ENCODE measurements at places on chromosomes 3 and 15. TPM values are rescaled to one million over a fixed set of nuclear protein-coding genes. Genes with fewer than 3 reads are reported as not detected.

DNA sequence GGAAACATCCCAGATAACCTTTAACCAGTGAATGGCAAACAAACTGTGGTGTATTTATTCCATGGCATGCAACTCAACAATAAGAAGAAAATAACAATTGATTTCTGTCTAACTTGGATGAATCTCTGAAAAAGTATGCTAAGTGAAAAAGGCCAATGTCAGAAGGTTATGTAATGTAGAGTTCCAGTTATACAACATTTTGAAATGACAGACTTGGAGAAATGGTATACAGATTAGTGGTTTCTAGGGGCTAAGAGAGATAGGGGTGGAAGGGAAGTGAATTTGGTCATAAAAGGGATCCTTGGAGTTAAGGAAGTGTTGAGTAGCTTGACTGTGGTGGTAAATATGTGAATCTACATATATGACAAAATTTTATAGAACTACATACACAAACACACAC, 269.4 kb upstream of the SUCLG2 start:
- DNase-seq, result no peak

DNA sequence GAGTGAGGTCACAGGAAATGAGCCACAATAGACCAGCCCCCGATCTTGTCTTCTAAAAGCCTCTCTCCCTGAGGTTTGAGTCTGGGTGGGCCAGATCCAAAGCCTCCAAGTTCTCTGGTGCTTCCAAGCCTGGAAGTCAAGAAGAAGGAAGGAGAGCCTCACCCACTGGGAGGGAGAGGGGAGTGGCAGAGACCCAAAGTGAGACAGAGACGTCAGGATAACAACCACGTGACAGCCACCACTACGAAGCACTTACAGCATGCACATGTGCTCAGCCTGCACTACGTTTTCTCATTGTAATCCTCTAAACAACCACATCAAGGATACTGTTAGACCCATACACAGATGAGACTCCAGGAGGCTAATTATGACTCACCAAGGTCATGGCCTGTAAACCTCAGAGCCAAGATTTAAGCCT, 197.3 kb upstream of the LINGO1 start:
- DNase-seq, result no peak

- DNase-seq, result no peak
Observed at GRCh38 chr3:63975723-63976122, 47.6 kb downstream of the PSMD6 start.

DNA sequence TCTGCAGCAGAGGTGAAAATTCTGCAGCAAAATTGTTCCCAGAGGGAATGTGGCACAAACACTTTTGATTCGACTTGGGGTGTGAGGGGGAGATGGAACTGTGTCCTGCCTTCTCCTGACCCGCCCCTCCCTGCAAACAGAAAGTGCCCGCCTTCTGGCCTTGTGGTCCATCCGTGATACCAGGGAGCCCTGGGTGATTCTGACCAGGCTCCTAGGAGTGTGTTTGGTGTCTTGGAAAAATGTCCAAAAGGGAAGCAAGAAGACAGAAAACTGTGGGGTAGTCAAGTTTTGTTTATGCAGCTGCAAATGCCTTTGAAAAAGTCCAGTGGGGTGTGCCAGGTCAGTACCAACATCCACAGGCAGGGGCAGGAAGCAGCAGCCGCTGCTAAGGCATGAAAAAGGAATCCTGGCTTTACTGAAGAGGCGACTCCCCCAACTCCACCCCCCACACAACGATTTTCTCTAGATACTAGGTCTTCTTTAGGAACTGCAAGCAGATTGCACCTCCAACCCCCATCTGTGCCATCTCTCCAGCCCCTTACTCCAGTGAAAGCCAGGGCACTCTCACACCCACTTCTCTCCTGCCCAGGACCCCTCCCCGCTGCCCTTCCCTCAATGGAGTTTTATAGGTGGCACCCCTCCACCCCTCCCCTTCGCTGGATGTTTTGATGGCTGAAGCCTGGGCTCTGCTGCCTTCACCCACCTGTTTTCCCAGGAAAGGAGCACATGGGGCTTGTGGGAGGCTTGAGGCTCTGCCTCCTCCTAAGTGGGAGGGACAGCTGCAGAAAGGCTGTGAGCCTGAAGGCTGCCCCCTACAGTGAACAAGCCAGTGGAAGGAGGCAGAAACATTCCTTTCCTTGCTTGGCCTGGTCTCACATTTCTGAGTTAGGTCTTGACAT, 82.4 kb upstream of the HERC1 start:
- peak; percentile 68 for DNase-seq

- no peak for DNase-seq
Observed at GRCh38 chr3:3633761-3634160, 165.5 kb upstream of the LRRN1 start.

- no peak for DNase-seq
Observed at GRCh38 chr15:39275066-39275465, 305.8 kb upstream of the THBS1 start.

- no peak for DNase-seq
Observed at GRCh38 chr15:62988701-62989100, 53.8 kb upstream of the TPM1 start.

DNA sequence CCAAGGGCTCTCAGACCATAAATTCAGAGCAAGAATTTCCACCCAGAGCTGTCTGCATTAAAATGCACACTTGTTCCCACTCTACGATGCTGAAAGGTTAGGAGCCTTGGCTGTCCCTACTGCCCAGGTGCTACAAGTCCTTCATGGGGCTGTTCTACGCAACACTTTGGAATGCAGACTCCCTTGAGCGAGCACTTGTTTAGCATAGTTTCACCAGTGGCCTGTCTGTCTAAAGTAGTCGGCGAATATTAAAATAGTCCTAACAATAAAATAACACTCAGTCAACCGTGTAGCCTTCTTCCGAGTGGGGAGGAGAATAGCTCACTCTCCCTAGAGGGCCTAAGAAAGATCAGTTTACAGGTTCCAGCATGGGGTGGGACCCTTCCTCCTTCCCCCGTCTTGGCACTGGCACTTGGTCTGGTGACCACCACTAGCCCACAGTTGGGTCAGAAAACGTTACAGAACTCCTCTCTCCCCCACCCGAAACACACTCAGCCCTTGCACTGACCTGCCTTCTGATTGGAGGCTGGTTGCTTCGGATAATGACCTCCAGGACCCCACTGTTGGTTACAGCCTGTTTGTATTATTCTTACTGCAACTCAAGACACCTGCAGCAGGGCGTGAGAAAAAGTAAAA, at the start of gene CLDN16:
Gene CLDN16 (plus strand): TSS at position 586 of the 636 bp plus-strand sequence. CDS start 167 bp downstream, outside the sequence.
- no peak for DNase-seq

DNA sequence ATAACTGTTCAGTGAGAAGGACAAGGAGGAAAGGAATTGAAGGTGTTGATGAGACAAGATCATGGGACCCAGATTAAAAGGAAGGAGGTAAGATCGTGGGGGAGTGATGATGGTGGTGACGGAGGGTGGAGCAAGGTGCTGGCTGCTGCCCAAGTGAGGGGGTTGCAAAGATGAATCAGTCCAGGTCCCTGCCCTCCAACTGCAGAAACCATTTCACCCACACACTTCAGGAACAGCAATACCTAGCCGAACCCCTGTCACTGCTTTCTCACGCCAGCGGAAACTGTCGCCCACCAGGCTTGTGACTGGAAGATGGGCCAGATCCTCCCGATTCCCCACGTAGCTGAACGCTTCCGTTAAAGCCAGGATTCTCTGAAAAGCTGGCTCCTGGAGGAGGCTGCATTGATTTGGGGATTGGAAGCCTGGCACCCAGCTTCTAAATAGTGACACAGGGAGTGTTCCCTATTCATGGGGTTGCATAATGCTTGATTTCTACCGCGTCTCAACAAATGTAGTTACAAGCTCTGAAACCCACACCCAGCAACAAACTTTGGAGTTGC, 3.2 kb upstream of the LSG1 start:
- no peak for DNase-seq

- DNase-seq, result no peak
Observed at GRCh38 chr15:77358545-77359240, 61.2 kb downstream of the PEAK1 start.

DNA sequence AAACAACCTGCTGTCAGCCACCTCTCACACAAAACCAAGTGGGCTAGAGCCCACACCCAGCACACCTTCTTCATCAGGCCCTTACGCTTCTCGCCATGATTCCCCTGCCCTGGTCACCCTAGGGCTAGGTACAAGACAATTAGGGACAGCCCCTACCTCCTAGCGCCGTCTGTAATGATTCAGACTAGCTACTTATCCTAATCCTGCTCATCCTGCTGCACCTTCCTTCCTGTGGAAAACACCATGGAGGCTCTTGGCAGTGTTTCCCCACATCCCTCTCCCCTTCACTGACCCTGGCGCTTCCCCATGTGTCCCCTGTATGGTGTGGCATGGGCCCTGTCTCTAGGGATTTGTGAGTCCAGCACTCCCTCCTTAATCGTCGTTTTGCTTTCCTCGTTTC, 39.6 kb upstream of the ICE2 start:
- DNase-seq, result no peak

- no peak for DNase-seq
Observed at GRCh38 chr3:23877329-23877980, 39.3 kb downstream of the NKIRAS1 start.

DNA sequence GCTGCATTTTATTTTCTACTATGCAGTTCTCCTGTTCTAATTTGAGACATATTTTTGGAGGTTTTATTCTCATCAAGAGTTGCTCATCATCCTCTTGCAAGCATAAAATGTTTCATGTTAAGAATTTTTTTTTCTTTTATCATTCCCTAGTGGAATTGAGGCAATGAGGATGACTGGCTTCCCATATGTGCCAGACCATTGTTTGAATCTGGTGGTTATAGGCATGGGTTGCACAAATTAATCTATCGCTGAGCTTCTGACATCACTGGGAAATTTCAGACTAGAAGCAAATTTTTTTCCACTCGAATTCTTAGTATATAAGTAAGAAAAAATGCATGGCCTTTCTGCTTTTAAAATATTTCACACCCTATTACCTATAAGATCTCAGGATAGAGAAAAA, 279.1 kb upstream of the PLSCR5 start:
- no peak for DNase-seq

GRCh38 chr3:13473020-13473419, 7.1 kb upstream of the HDAC11 start:
- DNase-seq, result no peak

- no peak for DNase-seq
Observed at GRCh38 chr3:21944251-21944650, 193.2 kb upstream of the ZNF385D start.

GRCh38 chr15:63065262-63066221, 23.0 kb downstream of the TPM1 start:
- DNase-seq, result no peak

- no peak for DNase-seq
Observed at GRCh38 chr15:33801954-33802353, 166.3 kb upstream of the CHRM5 start.

- peak; percentile 50 for DNase-seq
Observed at GRCh38 chr15:27481768-27482167, 510.8 kb downstream of the GABRG3 start.

DNA sequence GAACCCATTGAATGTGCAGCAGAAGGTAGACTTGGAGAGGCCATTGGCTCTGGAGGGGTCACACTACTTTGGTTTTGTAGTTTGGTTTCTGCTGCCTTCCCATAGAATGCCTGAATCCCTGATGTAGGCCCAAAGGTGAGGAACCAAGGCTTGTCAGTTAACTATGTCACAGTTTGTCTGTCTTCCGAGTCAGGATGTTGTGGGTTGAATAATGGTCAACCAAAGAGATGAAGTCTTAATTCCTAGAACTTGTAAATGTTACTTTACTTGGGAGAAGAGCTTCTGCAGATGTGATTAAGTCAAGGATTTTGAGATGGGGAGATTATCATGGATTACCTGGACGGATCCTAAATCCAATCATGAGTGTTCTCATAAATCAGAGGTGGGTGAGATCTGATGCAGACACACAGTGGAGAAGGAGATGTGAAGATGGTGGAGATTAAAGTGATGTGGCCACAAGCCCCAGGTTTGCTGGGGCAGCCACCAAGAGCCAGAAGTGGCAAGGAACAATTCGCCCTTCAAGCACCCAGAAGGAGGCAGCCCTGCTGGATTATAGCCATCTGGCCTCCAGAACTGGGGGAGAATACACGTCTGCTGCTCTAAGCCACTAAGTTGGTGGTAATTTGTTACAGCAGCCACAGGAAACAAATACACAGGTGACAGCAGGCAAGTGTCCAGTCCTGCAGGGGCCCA, 2.3 kb upstream of the CCR8 start:
- DNase-seq, result no peak

DNA sequence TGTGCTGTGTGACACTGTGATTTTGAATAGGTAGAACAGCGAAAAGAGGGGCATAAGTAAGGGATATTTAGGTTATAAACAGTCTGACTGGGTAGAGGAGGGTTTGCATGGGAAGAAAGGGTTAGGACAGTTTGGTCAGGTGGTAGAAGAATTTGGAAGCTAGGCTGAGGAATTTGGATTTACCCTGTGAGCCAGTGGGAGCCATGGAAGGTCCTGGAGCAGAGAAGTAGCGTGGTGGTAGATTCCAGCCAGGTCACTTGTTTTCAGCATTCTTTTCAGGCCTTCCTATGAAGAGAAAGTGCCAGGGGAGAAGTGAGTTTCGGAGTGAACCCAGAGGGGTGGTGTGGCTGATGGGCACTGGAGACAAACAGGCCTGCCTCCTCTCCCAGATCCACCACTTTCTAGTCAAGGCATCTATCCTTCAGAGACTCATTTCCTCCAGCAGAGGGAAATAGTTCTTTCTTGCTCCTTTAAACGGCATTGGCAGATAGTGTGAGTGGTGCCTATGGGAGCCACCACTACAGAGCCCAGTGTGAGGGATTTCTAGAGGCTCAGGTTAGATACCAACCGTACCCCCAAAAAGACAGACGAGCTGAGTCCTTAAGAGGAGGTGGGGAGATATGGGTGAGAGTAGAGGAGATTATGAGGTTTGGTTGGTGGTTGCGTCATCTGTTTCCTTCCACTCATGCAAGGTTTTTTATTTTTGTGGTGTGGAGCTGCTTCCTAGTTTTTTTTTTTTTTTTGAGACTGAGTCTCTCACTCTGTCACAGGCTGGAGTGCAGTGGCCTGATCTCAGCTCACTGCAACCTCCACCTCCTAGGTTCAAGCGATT, 21.2 kb downstream of the PXK start:
- DNase-seq, result no peak

DNA sequence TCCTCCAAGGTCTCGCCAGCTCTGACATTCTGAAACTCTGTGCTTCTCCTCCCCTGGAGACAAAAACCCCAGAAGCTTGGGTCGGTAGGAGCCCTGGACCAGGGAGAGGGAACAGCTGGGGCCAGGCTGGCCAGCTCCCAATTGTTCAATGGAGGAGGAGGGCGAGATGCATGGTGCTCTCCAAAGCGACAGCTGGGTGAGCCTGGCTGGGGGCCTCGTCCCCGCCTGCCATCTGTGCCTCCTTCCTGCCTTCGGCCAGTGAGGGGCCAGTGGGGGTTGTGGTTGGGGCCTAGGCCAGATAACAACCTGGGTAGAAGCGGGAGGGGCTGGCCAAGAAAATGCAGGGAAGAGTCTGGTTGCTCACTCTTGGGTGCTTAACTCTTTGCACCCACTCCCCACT, 79.4 kb downstream of the CORO2B start:
- DNase-seq, result no peak

The RPL22L1 gene
- 271 TPM for total RNA-seq

The FBXL2 gene
- 3.1 TPM for total RNA-seq

The GOLGA8S gene
- total RNA-seq, result 0.11 TPM

The C2CD4B gene
- total RNA-seq, result 0.73 TPM

The FRMD4B gene
- 7.2 TPM for total RNA-seq
